ENCODE measurements at places on chromosomes 12 and 14.

DNA sequence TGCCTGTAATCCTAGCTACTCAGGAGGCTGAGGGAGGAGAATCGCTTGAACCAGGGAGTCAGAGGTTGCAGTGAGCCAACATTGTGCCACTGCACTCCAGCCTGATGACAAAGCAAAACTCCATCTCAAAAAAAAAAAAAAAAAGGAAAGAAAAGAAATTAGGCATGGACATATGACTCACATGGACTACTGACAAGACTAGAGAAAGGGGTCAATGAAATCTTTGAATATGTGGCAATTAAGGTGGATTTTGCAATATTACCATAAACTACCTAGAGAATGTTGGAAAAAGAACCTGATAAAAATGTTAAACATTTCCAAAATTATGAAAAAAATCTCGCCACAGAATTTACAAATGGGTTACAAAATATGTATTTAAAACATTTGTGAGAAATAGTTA, 873.6 kb downstream of the C12orf50 start:
- no peak for DNase-seq

DNA sequence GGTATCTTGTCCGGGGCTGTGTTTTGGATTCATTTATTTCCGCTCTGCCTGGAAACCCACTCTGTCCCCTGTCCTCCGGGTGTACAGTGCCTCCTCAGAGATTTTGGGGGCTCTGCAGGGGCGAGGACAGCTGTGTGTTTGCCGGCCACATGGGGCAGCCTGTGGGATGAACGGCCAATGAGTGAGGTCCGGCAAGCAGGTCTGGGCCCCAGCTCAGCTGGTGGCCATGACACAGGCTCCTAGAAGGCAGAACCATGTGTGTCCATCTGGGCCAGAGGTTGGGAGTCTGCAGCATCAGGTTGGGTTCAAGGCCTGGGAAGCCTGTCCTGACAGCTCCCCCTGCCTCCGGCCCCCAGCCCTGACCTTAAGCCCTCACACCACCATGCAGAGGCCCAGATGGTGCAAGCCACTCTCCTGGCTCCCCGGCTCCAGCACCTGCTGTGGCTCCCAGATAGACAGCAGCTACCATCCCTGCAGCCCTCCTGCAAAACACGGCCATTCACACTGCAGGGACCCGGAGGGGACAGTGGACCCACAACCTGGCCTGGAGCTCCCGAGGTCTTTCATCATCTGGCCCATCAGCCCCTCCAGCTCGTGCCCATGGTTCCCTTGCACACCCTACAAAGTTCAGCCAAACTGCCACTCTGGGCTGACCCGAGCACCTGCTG, 220.1 kb upstream of the C14orf180 start:
- no peak for DNase-seq

- no peak for DNase-seq
Observed at GRCh38 chr14:88023658-88024187, 18.8 kb downstream of the GPR65 start.

GRCh38 chr12:89935850-89936249, 227.2 kb upstream of the ATP2B1 start:
- DNase-seq = no peak

DNA sequence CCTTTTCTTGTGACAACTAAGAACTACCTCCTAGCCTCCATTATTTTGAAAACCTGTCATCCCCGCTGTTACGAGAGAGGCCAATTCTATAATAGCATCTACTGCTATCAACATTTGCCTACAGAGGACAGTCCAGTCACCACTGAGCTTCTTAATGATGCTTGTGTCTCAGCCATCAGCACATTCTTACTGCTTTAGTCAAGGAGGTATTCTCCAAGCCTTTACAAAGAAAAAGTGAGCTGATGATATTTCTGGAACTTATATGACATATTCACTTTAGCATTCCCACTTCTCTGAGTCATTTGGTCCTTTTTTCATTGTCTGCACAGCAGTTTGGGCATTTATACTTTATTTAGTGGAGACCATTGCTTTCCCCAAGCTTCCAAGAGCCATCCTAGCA, 497.7 kb upstream of the RPL10L start:
- no peak for DNase-seq

DNA sequence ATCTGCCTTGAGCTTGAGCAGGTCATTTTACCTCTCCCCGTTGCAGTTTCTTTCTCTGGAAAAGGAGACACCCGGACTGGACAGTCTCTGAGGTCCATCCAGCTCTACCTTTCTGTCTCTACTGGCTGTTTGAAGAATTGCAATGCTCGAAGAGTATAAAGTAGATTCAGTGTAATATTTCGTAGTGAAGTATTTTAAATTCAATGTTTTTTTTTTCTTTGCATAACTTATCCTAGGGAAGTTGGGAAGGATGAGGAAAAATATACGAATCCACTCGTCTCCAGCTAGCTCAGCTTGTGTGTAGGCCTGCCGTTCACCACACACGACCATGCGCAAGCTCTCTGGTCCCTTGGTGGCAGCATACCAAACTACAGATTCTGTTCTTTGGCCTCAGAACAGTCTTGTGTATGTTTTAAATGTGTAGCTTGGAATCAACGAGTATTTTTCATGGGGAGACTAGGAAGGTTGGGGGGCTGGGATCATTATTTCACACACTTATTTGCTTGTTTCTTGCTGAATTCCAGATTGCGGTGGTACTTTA, 307.9 kb downstream of the CACNA1C start:
- no peak for DNase-seq

GRCh38 chr12:62299617-62300016, 39.4 kb downstream of the USP15 start:
- no peak for DNase-seq

DNA sequence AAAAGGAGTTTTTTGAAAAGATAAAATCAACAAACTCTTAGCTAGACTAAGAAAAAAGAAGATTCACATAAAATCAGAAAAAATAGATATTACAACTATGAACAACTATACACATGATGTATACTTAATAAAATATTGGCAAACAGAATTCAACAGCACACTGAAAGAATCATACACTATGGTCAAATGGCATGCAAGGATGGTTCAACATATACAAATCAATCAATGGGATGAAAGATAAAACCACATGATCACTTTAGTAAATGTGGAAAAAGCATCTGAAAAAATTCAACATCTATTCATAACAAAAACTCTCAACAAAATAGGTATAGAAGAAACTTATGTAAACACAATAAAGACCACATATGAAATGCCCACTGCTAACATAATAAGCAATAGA, 84.5 kb upstream of the BBS10 start:
- no peak for DNase-seq

GRCh38 chr12:116062698-116063097, 214.8 kb downstream of the MED13L start:
- no peak for DNase-seq

DNA sequence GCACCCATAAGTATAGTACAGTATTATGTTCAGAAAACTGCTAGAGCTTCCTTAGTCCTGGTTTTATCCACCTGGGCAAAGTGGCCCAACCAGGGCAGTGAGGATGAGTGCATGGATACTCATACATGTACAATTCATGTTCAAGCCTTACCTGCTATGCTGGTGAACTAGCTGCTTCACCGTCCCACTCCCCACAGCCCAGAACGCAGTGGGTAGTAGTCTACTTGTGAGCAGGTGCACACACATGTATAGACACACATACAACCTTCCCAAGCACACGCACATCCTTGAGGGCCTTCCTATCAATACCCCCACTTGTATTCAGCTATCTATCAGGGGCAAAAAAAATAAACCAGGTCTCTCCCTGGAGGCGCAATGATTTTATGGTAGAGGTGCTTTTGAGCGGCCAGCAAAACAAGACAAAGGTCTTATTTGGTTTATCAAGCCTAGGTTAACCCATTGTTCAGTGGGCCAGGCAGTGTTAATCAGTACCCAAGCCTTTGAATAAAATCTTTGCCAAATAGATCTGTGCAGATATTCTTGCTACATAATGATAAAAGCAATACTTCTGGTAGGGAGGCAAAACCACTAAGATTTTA, 69.8 kb downstream of the ZFP36L1 start:
- DNase-seq = no peak

GRCh38 chr12:121214166-121214777, 4.3 kb downstream of the P2RX4 start:
- DNase-seq = no peak

GRCh38 chr14:101665478-101666078, 95.9 kb upstream of the PPP2R5C start:
- DNase-seq = peak; percentile 22

GRCh38 chr14:89418976-89419375, 1.9 kb upstream of the FOXN3 start:
- DNase-seq = no peak

DNA sequence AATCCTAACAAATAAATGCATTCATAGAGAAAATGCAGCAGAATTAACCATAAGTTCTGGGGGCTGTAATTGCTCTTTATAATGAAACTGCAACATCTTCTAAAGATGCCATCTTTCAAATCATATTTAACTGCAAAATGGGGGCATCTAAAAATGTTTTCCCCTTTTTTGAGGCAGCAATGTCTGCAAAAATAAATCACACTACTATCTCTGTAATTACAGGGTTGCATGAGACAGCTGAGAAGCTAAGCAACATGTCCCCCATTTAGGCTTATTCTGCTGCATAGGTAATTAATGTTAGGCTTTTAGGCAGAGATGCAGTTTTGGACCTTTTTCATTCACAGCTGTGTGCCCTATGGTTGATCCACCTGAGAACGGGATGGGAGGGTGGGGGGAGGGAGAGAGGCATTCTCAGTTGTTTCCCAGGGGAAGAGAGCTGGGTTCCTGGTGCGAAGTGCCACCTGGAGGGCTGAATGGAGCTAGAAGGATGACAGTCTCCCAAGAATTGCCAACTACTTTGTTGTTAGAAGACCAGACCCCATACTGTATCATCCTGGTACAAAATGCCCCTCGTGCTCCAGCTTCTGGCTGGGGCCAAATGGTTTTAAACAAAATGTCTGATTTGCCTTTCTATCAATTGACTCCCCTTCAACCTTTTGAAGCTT, 154.2 kb downstream of the APAF1 start:
- DNase-seq = no peak

- peak; percentile 23 for DNase-seq
Observed at GRCh38 chr12:26691234-26691970, 141.6 kb downstream of the ITPR2 start.

DNA sequence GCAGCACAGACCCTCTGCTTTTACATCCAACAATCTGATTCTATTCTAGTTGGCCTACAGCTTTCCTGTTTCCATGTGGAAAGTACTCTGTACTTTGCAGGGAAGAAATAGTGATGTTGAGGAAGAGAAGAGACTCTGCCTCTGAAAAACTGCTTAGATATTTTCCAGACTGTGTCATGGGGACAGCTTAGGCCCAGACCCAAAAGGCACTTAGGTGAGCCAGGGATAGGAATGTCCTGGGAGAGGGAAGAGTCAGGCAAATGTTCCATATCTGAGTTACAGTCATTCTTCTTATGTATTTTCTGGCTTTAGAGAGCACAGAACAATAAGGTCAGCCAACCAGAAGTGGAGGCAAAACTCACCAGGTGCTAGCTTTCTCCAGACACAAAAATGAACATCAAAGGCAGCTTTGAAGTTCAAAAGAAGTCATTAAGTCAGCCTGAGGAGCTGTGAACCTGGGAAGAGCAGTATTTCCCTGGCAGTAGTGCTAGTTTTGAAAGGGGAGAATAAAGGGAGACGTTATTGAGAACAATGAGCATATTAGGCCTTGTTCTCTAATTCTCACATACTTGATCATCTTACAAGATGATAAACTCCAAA, 199.7 kb upstream of the LMNTD1 start:
- DNase-seq = peak; percentile 27

DNA sequence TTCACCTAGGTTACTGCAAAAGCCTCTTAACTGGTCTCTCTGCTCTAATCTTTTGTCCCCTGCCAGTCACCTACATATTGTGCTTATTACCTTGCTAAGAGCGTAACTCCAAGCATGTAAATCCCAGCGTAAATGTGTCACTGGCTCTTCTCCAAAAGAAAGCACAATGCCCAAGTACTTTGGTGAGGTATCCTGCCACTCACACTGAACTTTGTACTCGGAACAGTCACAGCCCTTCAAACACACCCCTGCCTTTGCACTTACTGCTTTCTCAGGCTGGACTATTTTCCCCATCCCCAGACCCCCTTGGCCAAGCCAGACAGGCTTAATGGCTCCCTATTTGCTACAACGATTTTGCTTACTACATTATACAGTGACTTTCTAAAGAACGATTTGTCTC, 31.7 kb downstream of the GALNT4 start:
- DNase-seq = no peak

DNA sequence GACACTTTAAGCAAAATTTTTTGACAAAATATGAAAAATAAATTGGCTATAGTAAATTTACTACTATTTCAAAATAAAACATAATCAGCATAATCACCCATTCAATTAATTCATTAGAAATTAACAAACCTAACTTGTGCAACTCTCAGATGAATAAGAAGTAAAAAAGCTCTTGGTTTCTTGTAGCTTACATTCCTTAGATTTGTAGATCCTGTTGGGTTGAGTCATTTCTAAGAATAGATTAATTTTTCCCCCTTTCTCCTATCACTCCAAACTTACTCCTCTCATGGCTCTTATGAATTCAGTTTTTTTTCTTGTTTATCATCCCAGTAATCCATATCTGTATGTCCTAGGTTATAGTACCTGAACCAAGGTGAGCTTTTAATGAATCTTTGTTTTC, 230.9 kb upstream of the LRIG3 start:
- no peak for DNase-seq
